ENCODE measurements at places on chromosomes 1 and 21.

- DNase-seq, result no peak
These were observed 1.2 kb upstream of the CD1D start for GRCh38 chr1:158179301-158180041.

DNA sequence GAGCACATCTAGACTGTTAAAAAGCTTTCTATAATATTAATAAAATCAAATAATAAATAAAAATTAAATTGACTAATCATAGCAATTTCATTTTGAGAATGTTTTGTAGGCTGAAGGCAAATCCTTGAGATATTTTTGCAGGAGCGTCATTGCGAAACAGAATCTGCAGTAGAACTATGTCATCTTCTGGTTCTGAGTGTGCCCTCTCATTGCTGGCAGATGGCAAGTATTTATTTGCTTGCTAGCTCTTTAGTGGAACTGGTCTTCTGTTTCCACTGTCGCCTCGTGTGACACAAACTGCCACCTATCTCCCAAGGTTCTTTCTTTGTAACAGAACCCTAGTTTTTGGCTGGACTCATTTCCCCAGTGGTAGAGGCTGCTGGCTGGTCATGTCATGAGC lies 19.0 kb upstream of the IRF2BP2 start:
- DNase-seq, result no peak

GRCh38 chr1:156627313-156627880 lies 8.2 kb downstream of the HAPLN2 start:
- DNase-seq, result no peak

DNA sequence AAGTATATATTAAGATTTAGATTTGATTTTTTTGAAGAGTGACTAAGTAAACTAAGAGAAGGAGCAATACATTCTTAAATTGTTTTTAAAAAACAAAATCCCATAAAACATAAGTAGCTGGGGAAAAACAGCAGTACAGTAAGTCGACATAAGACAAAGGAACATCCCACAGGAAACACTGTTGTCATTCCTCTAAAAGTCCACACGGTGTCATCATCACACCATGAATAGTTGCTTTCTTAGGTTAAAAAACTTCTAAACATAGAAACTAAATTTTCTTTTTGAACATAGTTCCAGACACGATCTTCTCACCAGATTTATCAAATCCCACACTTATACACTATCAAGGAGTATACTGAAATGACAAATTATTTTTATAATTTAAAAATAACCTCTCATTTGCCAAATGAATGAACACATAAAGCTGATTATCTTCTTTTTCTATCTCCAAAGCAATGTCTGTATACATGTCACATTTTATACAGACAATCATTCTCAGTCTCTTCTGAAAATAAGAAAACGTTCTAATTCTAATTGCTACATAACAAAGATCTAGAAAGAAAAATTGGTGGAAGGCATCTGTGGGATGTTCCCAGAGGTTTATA lies 15.8 kb downstream of the ODF2L start:
- no peak for DNase-seq

- DNase-seq, result no peak
These were observed 235.8 kb upstream of the C1orf105 start for GRCh38 chr1:172184506-172185191.

DNA sequence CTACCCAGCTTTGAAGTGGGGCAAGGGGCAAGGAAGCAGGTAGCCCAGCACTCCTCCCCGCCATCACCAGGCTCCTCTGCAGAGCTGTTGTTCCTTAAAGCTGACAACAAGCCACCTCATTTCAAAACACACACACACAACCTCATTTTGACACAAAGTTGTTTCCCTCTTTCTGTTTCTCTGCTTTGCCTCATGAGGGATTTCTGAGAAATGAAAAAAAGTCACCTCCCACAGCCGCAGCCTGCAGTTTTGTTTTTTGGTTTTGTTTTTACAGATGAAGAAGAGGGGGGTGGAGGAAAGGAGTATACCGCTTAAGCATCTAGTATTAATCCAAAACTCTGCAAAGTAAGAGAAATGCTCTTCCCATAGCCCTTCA lies 12.1 kb downstream of the MCL1 start:
- peak; percentile 74 for DNase-seq

- no peak for DNase-seq
These were observed 24.5 kb upstream of the SLC26A9 start for GRCh38 chr1:205967554-205968335.

DNA sequence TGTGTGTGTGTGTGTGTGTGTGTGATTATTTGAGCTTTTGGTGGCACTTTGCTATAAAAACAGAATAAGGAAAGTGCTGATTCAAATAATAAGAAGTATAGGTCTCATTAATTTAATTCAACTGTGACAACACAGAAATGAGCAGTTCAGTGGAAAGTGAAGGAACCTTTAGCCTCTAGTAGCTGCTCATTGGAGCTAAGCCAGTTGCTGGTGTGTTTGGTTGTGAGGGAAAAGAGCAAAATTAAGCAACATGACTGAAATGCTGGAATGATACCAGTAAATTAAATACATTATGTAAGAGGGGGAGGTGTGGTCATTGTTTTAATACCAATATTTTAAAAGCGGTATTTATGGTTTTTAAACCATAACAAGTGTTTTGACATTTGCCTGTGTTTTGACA lies 55.2 kb downstream of the KIAA0040 start:
- no peak for DNase-seq

DNA sequence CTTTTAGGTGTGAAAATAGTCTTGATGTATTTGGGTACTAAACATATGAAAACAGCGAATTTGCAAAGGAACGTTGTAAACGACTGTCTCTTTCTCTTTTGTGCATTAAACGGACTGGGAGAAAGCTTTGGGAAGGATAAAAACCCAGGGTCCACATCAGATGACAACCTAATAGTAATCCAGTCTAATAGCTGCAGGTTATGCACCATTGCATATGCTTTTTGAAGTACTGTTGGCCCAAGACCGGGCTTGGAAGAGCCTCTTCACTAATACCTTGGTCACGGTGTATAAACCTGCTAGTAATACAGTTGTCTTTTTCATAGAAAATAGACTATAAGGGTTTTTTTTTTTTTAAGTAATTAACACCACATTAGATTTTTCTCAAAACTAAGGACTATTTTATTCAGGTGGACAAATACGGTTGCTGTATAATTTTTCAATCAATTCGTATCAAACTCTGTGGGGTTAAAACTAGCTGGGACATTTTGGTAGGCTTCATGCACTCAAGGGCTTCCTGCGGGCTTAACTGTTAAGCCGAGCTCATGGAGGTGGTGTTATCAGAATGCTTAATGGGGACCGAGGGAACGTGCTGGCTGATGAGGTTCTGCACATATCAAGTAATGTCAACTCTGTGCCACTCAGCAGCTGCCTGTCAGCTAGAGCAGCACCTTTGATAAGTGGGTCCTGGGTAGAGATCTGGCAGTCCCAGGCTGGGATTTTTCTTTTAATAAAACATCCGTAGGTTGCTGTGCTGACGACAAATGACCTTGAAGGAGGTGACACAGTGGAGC lies 2.1 kb downstream of the RYR2 start:
- no peak for DNase-seq

- no peak for DNase-seq
These were observed 105.6 kb downstream of the ERG start for GRCh38 chr21:38392661-38393060.

GRCh38 chr1:4694492-4694891 lies 40.1 kb downstream of the AJAP1 start:
- DNase-seq, result no peak

GRCh38 chr1:61081144-61081685 lies 1.1 kb upstream of the NFIA start:
- no peak for DNase-seq

- DNase-seq, result no peak
These were observed 15.6 kb downstream of the CSDE1 start for GRCh38 chr1:114741963-114742746.

- peak; percentile 70 for DNase-seq
These were observed 45.9 kb downstream of the KIAA0040 start for GRCh38 chr1:175146529-175147213.

DNA sequence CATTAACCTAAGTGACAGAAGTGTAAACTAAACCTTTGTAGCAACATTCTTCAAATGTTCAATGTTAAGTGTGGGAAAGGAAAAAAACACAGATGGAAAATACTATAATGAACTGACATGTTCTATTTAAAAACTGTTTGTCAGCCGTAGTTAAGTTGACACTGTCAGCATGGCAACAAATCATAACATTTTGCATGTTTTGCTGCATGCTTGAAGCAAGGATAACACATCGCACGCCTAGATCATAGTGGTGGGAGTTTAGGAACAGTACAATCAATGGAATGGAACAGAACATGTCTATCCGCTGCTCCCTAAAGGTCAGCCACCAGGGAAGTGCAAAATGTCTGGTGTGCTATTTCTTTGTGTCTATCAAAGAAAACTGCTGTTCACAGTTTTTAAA lies 62.5 kb upstream of the ESRRG start:
- no peak for DNase-seq

- DNase-seq, result peak; percentile 11
These were observed 9.8 kb upstream of the GJA8 start for GRCh38 chr1:147892731-147893214.

GRCh38 chr1:170620164-170620563 lies 43.8 kb upstream of the PRRX1 start:
- DNase-seq, result no peak

DNA sequence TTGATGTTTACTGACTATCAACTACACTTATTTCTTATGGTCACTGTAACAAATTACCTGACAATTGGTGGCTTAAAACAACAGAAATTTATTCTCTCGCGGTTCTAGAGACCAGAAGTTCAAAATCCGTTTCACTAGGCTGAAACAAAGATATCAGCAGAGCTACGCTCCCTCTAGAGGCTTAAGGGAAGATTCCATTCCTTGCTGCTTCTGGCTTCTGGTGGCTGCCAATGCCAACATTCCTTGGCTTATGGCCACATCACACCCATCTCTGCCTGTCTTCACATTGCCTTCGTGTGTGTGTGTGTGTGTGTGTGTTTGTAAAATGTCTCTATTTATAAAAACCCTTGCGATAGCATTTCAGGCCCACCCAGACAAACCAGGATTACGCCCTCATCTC lies 66.4 kb downstream of the LMX1A start:
- no peak for DNase-seq

DNA sequence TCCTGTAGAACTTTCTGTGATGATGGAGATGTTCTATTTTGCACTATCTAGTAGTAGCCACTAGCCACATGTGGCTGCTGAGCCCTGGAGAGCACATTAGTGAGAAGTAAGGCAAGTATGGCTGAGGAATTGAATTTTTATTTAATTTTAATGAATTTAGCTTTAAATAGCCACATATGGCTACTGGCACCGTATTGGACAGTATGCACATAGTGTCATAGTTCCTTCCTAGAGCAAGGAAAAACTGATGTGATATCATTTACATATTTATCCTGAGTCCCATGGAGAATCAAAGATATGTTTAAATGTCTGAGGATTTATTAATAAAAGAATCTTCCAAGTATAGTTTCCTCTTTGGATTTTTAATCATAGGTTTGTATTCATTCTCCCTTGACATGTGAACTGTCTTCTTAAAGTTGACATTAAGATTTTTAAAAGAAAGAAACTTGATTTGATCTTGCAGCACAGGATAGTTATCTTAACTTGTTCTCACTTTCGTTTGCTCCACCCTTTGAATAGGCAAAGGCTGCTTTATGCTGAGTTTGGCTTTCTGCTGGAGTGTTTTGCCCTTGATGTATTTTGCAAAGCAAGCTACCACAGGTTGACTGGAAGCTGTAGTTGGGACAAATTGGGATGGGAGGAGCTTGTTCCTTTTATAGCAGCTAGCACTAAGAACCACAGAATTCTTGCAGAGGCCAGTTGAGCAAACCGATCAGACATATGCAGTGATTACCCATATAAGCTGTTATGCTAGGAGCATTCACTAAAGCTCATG lies 129.7 kb downstream of the VPS13D start:
- no peak for DNase-seq

- DNase-seq, result no peak
These were observed 28.7 kb downstream of the WNT2B start for GRCh38 chr1:112537456-112537855.

- no peak for DNase-seq
These were observed 9.7 kb upstream of the ARHGEF16 start for GRCh38 chr1:3444736-3445135.
